GM19239 (cell line): ENCODE measurements at places on chromosomes 12 and 14.

- DNase-seq: no peak
These were observed 70.7 kb upstream of the SSTR1 start for GRCh38 chr14:38137005-38137404.

DNA sequence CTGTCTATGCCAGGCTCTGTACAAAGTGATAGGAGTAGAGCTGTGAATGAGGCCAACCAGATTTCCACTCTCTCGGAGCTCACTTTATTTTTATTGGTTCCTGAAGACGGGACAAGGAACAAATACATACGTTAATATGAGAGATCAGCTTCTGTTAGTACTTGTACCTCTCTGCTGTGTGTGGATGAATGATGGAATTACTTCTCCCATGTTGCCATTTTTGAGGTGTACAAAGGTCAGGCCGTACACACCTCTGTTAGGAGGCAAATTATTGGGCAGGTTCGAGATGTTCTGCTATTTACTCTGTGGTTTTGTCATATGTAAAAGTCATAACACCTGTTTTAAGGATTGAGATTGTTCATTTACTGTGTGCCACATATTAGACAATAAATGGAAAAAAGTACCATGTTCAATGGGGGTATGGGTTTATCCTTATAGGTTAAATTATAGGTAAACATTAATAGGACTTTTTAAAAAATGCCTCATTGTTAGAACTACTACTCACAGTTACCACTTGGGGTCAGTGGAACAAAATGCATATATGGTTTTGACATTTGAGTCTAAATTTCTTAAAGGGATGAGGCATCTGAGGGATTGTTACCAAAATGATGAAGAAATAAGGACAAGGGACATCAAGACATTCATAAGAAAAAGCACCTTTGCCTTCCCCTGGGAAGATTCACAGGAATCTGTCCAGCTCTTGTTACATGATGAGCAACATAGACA is 26.9 kb downstream of the WBP11 start:
- DNase-seq: no peak

DNA sequence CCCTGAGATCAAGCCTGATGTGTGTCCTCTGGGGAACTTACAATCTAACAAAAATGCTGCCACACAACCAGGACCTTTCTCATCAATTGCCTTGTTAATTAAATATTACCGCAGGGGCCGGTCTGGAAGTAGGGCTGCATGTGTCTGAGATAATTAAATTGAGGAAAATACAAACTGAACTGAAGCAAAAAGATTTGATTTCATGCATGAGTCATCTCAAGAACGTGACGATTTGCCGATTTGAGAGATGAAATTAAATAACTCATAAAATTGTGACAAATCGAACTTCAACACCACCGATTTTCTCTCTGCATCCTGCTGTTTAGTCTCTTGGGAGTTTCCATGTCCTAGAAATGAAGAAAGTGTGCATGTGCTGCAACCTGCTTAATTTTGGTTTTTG is 94.6 kb upstream of the DAAM1 start:
- no peak for DNase-seq

DNA sequence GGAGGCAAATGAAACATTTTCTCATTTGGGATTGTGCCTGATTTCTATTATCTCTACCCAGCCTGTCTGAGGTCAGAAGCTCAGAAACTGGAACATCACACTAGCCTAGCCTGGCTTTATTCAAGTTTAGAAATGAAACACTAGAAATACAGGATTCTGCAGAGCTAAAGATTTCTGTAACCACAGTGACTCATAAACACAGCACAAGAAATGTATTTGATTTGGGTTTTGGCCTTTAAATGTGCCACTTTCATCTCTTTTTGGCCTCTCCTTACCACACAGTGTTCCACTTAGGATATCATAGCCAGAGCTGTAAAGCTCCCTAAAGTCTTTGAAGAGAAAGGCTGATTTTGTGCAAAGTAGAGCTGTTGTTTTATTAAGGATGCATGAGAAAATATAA is 307.5 kb downstream of the EMP1 start:
- no peak for DNase-seq

DNA sequence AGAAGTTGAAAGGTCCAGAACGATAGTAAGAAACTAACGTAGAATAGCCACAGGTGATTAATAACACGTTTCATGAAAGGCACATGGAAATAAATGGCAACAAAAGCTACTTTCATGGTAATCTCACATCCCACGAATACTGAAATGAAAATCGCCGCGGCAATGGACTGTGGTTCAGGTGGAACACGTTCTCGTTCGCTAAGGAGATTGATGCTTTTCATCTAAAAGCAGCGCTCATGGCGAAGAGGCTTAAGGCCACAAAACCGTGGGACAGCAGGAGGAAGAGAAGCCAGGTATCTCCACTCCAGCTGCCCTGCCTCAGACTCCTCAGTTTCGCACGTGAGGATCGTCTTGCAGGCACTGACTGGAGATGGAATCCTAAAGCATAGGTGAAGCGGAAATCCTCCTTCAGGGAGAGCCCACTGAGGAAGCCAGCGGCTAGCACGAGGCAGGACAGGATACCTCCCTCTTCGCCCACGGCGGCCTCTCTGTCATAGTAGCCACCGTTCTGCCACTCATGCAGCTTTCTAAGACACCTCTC is 696 bp upstream of the GPHN start:
- no peak for DNase-seq

- DNase-seq: no peak
These were observed 19.2 kb upstream of the TRAF3 start for GRCh38 chr14:102758087-102758486.

DNA sequence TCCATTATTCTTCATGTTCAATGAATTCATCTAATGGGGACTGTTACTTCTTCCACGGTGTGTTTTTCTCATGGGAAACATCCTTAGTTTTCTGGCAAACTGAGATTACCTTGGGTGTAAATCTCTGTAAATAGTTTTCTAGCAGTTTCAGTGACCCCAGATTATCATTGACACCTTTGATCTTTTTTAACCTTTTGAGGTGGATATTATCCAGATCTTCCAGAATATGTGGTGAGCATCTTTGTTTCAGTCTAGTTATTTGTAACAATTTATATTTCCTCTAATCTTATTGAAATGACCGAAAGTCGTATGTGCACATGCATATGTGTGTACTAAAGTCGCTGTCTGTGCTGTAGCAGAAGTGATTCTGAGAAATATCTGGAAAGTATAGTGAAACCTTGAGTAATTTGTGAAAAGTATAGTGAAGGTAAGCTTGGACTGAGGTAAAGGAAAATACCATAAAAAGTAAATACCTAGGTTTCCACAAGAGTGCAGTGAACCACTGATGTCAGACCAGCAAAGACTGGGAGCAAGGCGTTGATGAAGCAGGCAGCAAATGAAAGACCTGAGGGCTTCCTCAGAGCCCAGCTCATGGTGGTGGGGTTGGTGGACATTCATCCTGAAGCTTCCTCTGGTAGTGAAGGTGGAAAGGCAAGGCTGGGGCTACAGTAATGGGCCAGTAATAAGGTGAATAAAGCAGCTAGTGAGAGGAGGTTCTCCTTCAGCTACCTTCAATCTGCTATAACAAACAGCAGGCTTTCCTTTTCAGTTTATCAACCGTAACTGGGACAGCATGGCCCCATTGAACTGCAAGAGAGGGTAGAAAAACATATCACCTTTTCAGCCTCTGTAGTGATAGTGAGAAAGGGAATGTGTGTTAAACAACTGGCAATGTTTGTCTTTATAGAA is 480.2 kb upstream of the FBXO33 start:
- no peak for DNase-seq

GRCh38 chr14:105490572-105491365 is at the start of gene TEDC1:
Gene TEDC1 (plus strand): TSS chr14:105491246. CDS start chr14:105491376, 130 bp downstream.
- peak; percentile 96 for DNase-seq

DNA sequence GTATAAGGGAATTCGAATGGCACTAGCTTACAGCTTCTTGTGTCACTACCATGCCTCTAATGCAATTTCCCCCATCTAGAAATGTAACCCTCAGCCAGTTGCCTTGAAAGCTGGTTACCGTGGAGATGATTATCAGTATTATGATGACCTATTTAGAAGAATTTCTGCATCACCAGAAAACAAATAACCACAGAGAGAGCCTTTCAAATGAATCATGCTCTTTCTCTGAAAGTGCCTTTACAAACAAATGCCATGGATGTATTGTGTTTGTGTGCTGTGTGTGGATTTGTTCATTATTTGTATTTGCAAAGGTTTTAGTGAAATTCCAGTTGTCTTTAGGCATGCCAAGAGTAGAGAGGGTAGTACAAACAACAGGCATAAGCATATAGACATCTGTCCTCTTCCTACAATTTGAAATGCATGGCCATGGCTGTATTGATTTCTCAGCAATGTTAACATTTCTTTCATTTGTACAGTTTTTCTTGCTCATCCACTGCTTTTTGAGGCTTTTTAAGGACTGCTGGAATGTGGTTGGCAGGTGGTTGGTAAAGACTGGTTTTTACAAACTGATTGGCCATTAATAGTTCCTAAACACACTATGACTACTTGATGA is 266.5 kb downstream of the PAWR start:
- no peak for DNase-seq
